Nucleus accumbens (tissue), 56 donors: ENCODE measurements at places on chromosomes 2 and 18.

- DNase-seq, result no peak
These were observed 107.5 kb downstream of the SLC8A1 start for GRCh38 chr2:40344364-40344763.

GRCh38 chr2:127610561-127610960, 35.4 kb upstream of the GPR17 start:
- no peak for DNase-seq

- DNase-seq, result no peak
These were observed 103.6 kb upstream of the TMEM200C start for GRCh38 chr18:5998907-5999306.

GRCh38 chr2:135494917-135495316, 36.1 kb downstream of the ZRANB3 start:
- no peak for DNase-seq

DNA sequence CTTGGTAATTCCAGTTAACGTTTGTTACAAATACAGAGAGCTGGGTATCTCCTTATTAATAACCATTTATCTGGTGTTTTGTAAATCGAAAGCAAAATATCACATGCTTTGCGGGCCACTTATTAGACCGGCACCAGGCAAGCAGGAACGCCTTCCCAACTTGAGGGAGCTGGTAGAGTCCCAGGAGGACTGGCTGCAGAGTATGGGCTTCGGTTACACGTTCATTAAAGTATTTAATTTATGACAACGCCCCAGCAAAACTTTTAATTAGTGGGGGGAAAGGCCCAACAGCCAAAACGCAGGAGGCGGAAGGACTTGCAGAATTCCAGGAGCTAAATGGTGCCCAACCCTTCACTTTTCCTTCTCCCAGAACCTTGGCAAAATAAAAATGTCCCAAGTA, 3.7 kb downstream of the SMAD7 start:
- DNase-seq, result no peak

- DNase-seq, result no peak
These were observed 247.5 kb upstream of the CDH20 start for GRCh38 chr18:61085761-61086160.

GRCh38 chr2:235577404-235578330, 83.8 kb downstream of the AGAP1 start:
- DNase-seq, result peak; percentile 48

DNA sequence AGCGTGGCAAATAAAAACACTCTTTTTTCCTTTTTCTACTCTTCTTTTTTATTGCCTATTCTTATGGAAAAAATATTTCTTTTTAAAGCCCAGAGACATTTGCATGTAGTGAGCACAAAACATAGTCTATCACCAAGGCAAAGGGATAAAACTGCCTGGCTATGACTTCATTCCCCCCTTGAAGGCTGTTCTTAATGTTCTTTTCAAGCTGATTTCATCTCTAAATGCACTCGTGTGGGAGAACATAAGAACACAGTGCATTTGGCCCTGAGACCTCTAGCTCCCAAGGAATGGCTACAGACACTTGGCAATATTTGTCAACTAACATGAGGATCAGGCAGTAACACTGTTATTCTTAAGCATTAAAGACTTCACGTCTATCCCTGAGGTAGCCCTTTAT, 17.4 kb upstream of the DNAJC10 start:
- no peak for DNase-seq

- no peak for DNase-seq
These were observed 37.6 kb downstream of the RMC1 start for GRCh38 chr18:23540867-23541266.

- no peak for DNase-seq
These were observed 40.9 kb downstream of the SCN9A start for GRCh38 chr2:166334805-166335204.

GRCh38 chr2:239308661-239309397, 92.0 kb downstream of the HDAC4 start:
- no peak for DNase-seq

DNA sequence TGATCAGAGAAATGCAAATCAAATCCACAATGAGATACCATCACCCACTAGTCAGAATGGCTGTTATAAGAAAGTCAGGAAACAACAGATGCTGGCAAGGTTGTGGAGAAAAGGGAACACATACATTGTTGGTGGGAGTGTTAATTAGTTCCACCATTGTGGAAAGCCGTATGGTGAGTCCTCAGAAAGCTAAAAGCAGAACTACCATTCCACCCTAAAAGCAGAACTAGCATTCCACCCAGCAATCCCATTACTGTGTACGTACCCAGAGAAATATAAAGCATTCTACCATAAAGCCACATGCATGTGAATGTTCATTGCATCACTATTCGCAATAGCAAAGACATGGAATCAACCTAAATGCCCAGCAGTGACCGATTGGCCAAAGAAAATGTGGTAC, 60.7 kb downstream of the ANKRD62 start:
- DNase-seq, result no peak

DNA sequence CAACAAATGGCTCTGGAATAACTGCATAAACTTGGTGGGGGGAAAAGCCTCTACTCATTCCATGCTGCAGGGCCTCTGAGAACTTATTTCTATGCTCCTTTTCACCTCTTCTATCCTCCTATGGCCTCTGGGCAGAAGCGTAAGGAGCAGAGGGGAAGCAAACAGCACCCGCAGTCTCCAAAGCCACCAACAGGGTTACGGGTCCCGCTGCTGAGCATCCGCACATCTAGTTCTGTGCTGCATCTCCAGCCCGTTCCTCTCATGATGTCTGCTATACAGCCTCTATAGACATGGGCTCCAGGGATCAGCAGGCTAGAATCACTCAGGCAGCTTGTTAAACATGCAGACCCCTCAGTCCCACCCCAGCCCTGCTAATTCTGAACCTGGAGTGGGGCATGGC, 25.9 kb downstream of the PSTPIP2 start:
- DNase-seq, result no peak

DNA sequence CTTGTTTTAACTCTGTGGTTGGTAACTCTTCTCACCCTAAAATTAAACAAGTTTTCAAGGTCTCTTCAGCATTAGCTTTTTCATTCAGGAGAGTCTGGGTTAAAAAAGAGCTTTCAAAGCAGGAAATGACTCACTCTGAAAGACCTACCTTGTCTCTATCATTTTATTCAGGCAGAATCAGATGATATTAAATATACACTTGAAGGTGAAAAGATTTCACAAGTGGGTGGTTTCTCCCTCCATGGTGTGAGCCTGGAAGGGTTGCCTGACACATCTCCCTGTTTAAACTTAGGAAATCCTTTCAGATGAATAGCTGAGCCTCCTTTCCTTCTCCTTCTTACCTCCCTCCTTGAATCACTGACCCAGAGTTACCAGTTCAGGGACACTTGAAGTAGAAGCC, 1402.0 kb upstream of the PIK3C3 start:
- DNase-seq, result no peak

- DNase-seq, result no peak
These were observed 22.1 kb downstream of the TGFA start for GRCh38 chr2:70531419-70532086.

DNA sequence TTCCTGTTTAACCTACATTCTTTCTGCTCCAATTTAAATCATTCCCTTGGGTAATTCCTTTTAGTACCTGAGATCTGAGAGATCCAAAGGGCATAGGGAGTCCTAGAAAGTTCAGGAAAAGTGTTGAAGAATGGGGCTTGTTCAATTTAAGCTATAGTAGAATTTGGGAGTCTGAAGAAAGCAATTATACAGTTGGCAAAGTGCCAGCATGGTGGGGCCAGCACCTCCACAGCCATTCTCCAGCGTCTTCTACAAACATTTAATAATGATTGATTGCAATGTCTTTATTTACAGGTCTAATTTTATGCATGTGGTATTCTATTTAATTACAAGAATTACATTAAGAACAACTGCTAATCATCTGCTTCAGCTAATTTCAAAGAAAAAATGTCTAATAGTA, 957.7 kb upstream of the GYPC start:
- DNase-seq, result no peak

- DNase-seq, result no peak
These were observed 109.6 kb upstream of the ST6GAL2 start for GRCh38 chr2:106995556-106995955.

DNA sequence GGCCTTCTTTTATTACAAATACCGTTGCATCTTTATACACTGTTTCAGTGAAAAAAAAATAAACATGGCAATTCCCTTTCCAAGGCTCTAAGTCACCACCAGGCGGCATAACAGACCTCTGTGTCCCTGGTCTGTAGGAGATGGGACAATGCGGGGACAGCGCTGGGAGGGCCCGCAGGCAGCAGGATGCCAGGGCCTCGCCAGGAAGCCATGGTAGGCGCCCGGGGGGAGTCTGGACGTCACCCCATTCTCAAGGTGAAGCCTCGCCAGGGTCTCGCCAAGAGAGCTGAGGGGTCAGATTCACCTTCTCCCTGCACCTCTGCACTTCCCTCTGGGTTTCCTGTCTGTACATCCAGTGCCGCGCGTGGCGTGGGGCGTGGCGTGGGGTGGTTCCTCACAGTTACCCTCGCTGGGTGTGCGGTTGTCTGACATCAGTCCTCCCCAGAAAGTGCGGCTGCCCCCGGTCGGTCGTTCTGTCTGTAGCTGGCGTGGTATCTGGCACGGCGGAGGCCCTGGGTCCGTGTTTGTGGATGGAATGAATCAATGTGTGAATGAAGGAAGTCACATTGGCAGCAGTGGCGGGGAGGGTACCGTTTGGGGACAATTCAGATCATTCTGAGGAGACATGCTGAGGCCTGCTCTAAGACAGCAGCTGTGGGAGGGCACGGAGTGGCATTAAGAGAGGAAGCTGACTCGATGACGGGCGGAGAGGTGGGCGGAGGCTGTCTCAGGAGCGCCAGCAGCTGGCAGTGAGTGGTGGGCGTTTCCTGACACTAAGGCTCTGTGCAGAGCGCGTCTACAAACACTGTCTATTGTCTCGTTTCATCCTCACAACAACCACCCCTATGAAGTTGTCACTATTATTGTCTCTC, 46.0 kb downstream of the LRRFIP1 start:
- DNase-seq, result no peak
